Pons (tissue), 1 donor: ENCODE measurements at places on chromosomes 6 and 20.

- DNase-seq: peak; percentile 47
Observed at GRCh38 chr6:139612135-139612465, 237.7 kb upstream of the CITED2 start.

DNA sequence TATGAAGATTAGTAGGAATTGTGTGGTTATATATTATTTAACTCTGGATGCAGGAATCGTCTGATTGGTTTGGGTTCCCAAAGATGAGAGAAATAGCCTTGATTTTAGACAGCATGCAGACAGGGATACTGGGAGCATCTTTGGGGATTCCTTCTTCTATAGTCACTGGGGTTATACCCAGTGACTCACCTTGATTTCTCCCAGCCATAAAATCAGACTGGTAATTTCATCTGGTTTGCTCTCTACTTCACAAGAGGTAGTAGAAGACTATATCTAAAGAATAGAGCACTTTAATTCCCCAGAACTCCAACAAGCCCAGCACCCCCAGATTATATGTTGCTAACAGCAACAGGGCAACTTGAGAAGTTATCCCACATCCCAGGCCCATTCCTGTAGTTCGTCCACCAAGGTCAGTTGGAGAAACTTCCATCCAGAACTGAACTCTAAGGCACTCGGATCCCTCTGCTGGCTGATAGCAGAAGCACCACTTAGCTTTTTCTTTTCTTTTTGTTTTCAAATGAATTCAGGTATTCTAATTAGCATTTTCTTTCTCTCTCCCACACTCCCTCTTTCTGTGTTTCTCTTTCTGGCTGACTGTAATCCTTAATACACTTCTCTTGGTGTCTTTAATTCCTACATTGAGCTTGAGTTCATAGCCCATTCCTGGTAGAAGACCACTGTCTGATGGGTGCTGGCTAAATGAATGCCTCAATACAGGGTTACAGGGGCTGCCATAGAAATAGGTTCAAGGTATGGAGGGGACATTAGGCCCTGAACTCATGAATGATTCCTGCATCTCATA, 20.4 kb upstream of the EFHC1 start:
- DNase-seq: peak; percentile 89

DNA sequence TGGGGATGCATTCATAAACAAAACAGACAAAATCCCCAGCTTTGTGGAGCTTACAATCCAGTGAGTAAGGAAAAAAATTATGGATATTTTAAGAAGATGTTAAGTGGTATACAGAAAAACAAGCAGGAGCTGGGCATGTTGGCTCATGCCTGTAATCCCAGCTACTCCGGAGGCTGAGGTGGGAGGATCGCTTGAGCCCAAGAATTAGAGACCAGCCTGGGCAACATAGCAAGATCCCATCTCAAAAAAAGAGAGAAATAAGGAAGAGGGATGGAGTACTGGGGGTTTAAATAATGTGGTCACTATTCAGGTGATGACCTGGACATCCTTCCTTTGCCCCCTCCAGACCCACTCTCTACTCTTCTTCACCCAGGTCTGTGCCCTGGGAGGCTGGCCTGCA, 55.0 kb upstream of the MDGA1 start:
- no peak for DNase-seq

GRCh38 chr6:43627008-43627825, 1.8 kb downstream of the GTPBP2 start:
- DNase-seq: peak; percentile 70

DNA sequence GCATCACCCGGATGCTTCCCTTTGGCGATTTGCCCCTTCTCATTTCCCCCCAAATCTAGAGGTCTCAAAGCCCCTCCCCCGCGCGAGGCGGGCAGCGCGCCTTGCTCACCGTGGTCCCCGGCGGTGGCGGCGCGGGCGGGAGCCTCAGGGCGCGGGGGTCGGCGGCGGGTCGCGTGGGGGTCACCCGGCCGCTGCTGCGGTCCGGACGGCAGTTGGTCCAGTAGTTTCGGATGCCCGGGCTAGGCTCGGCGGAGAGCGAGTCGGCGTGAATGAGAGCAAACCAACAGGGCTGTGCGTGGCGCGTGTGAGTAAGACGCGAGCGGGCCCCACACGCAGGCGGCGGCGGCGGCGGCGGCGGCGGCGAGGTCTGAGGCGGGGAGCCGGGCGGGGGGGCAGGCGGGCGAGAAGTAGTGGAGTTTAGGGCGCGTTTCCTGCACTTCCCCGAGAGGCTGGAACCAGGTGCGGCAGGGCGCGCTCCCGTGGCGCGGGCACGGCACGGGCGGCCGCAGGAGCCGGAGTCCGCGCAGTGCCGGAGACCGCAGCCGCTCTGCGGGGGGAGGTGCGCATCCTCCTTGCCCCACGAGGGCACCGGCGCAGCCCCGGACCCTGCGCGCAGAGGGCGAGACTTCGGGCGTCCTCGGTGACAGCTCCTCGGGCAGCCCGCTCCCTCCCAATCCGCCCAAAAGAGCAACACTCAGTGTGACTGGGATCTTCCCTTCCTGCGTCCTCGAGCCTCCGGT, 567 bp downstream of the HS3ST5 start:
- peak; percentile 14 for DNase-seq

DNA sequence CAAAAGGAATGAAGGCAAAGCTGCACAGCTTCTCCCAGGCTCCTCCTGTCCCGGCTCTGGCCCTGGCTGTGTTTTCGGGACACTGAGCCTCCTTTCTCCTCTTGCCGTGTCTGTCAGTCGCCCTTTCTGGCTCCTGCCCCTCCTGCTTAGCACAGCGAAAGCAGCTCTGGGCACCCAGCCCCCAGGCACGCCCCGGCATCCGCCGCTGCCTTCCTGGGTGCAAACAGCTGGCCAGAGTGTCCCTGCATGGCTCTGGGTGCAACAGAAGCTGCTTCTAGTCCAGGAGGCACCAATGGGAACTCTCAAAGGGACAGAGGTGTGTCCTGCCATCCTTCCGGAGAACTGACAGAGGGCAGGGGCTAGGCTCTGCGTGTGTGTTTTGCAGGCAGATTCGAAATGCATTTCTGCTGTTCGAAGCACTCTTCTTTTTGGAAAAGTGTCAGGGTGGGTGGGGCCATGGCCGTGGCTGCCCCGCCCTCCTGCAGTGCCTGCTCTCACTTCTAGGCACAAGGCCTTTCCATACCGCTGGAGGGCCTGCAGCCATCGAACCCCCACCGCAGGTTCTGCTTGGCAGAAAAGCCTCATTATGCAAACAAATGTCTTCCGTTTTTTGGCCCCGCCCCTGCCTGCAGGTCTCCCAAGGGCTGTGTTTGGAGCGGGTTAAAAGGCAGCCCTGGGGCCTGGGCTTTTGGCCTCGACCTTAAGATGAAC, 15.5 kb downstream of the COL9A3 start:
- no peak for DNase-seq

- DNase-seq: no peak
Observed at GRCh38 chr6:168177103-168177891, 98.3 kb upstream of the FRMD1 start.

GRCh38 chr6:157221049-157221816, 102.1 kb downstream of the TMEM242 start:
- DNase-seq: peak; percentile 47
